Breast epithelium (tissue), 4 donors: ENCODE measurements at places on chromosomes 3 and 15. TPM values are rescaled to one million over a fixed set of nuclear protein-coding genes. Genes with fewer than 3 reads are reported as not detected.

DNA sequence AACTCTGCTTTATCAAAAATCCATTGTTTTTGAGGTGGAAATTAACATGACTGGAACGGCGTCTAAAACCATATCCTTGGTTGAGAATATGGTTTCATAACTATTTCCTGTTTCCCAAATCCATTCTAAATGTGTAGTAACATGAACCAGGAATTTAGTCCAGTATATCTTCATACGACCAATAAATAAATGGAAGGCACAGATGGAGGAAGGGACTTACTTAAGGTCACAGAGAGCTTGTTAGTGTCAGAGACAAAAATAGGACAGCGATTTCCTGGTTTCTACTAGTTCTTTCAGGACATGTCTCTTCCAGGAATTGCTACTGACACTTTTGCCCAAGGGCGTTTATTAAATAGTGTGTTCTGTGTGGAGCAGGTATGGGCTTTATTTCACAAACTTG is 41.2 kb downstream of the HES1 start:
- no peaks in the 10 kb centered on the region for H3K36me3 ChIP-seq
- H3K4me1 ChIP-seq = no peaks in the 10 kb centered on the region
- no peak for DNase-seq
- no peaks in the 10 kb centered on the region for H3K27me3 ChIP-seq
- peak overlapping the region; percentile 69 for H3K27ac ChIP-seq

DNA sequence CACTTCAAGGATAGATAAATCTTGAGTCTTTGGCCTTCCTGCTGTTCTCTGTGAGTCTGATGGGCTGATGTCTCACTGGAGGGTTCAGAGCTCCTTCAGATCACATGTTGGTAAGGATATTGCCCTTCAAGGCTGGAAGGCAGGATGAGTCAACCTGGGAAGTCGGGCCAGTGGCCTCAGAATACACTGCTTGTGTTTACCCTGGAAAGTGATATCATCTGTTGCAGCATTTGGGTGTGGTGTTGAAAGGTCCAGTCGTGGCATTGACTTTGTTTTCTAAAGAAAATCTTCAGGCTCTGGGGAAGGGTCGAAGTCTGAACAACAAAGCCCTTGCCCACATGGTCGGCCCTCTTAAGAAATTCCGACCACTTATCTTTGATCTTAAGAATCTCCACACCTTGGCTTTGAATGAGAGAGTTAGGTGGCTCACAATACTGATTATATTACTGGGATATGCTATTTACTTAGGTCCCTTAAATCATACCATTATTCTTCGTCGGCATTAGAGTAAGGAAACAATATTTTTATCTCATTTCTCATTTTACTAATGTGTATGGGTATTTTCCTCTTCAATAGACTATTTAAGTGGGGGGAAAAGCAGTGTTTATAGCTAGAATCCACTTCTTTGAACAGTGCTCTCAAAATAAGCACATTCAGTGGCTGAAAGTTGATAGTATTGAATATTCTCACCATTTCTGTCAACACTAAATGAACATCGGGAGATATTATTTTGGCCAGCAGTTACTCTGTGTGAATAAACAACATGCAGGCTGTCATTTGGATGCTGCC is 303.9 kb upstream of the RASGRP1 start:
- H3K27ac ChIP-seq = no peak overlapping the region
- H3K4me1 ChIP-seq = no peaks in the 10 kb centered on the region
- DNase-seq = peak; percentile 26
- no peak overlapping the region for H3K4me3 ChIP-seq

- DNase-seq = no peak
Observed at GRCh38 chr3:154431043-154431442, 1.1 kb upstream of the GPR149 start.

CD96 gene
- 8.2 TPM for total RNA-seq

STAG1 gene
- total RNA-seq = 54.4 TPM
